ENCODE measurements at places on chromosomes 1 and 21. TPM values are rescaled to one million over a fixed set of nuclear protein-coding genes. Genes with fewer than 3 reads are reported as not detected.

CAPN8 gene
- total RNA-seq = 273 TPM

TENT5C gene
- total RNA-seq = 30.8 TPM

SPRR1B gene
- total RNA-seq = not detected

SPATA21 gene
- total RNA-seq = not detected

All from transverse colon (tissue), 4 donors.